ENCODE measurements at places on chromosomes 3 and 15.

DNA sequence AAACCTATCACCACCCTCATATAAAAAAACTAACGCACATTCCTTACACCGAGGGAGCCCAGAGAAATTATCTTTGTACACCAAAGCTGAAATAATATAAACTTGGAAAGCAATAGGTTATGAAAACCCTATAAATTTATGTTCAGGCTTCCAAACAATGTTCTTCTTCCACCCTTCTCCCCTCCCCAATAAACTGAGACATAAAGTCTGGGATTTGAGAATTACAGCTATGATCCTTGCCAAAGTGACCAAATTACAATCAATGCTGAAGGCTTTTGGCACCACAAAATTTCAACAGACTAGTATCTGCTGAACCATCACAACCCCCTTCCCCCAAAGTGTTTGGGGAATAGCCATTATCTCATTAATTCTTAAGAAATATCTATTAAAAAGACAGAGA, 237.8 kb downstream of the FMN1 start:
- no peak for DNase-seq

GRCh38 chr3:65532215-65532614, 506.5 kb downstream of the MAGI1 start:
- DNase-seq: no peak

GRCh38 chr15:66765478-66766281, 63.6 kb downstream of the SMAD6 start:
- peak; percentile 63 for DNase-seq

DNA sequence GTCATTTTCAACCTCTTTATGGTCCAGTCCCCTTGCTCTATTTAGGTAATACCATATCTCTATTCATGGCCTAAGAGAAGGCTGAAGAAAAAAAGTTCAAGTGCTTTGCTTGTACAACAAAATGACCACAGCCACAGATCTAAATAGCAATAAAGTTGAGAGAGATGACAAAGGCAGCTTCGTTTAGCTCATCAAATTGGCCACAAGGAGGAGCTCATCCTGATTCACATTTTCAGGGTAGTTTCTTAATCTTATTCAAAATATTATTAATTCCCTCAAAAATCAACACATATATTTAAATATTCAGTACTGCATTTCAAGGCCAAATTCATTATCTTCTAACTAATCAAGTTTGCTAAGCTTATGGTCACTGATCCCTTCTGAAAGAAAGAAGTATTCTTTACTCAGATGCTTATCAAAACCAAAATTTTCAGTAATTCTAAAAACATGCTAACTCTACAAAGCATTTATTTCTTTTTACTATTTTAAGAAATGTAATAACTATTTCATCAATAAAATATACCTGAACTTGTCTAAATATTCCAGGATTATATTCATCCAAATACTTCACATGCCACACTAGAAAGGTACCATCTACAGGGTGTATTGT, 85.5 kb downstream of the DMXL2 start:
- DNase-seq: peak; percentile 1

- no peak for DNase-seq
Observed at GRCh38 chr3:30347679-30348216, 258.7 kb upstream of the TGFBR2 start.

DNA sequence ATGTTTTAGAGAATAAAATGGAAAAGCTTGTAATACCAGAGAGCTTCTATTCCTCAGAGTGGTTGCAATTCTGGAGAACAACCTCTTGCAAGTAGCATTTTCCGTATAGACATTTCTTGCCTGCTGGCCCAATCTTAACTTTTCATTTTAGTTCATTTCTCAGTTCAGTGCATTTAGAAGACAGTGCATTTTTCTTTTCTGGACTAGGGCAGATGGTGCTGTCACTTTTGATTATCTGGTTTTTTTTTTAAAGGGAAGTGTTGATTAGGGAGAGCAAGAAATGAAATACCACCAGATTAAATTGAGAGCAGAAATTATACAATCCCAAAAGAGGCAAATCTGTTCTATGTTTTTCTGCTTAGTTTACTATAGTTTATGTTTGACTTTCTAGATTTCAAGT, 172.7 kb downstream of the GHSR start:
- DNase-seq: no peak

All from left lung (tissue), 14 donors.